RKO (cell line): ENCODE measurements at places on chromosomes 3 and 15.

GRCh38 chr3:111884411-111885018 lies 25.4 kb downstream of the PHLDB2 start:
- no peak for DNase-seq

- peak; percentile 9 for DNase-seq
Measured at GRCh38 chr3:159532577-159532976, 456.1 kb upstream of the IL12A start.

- DNase-seq = no peak
Measured at GRCh38 chr15:101530224-101530958, 40.9 kb upstream of the PCSK6 start.

DNA sequence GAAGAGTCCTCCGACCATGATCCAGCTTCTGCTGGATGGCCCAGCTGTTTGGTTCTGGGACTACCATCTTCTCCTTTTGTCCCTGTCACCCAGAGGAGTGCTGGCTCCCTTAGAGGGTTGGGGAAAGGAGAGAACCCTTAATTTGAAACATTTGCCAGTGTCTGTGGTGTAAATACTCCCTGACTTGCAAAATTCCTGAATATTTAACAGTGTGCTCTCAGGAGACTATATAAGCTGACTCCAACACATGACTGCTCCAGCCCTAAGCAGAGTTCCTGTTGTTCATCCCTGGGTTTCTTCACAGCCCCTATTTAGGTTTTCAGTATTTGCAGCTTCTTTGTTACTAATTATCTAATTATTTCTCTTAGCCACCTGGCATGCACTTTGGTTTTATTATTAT lies 133.1 kb downstream of the CPNE4 start:
- DNase-seq = no peak

- DNase-seq = no peak
Measured at GRCh38 chr3:13580256-13581023, 31.5 kb downstream of the FBLN2 start.

DNA sequence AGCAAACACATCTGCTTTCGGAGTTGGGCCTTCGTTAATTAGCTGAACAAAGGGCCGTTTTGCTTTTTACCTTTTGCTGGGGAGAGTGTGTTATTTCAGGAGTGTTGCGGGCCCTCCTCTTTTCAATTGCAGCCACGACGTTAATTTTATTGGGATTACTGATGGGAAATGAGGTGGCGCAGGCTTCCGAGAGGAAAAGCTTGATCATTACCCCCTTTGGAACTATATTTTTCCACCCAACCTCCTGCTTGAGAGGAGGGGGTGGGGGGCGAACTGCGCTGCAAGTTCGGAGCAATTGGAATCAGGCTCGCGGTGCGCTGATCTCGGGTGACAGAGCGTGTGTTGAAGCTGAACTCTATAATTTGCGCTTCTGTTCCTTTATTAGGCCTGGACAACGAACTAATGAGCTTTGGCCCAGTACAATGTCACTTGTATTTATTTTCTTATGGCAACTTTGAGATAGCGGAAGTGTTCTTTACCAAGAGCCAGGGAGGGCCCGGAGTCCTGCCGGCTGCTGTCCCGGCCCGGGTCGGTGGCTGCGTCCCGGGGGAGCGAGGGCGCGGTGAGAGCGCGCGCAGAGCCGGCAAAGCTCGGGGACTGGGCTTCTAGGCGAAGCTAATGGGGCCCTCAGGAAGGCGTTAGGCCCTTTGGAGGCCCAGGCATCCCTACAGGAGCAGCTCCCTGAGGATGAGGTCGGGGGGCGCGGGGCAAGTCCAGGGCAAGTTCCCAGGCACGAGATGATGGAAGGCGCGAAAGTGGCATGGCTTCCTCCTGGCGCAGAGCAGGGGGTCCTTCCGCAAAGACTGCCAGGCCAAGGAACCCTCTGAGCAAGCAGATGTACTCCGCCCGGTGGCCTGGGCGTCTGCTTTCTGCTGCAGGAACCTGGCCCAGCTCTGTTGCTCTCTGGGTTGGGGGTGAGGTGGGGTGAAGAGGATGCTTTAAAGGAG lies 12.9 kb downstream of the NR2F2 start:
- no peak for DNase-seq

GRCh38 chr3:112635674-112636073 lies 5.3 kb downstream of the CCDC80 start:
- no peak for DNase-seq

DNA sequence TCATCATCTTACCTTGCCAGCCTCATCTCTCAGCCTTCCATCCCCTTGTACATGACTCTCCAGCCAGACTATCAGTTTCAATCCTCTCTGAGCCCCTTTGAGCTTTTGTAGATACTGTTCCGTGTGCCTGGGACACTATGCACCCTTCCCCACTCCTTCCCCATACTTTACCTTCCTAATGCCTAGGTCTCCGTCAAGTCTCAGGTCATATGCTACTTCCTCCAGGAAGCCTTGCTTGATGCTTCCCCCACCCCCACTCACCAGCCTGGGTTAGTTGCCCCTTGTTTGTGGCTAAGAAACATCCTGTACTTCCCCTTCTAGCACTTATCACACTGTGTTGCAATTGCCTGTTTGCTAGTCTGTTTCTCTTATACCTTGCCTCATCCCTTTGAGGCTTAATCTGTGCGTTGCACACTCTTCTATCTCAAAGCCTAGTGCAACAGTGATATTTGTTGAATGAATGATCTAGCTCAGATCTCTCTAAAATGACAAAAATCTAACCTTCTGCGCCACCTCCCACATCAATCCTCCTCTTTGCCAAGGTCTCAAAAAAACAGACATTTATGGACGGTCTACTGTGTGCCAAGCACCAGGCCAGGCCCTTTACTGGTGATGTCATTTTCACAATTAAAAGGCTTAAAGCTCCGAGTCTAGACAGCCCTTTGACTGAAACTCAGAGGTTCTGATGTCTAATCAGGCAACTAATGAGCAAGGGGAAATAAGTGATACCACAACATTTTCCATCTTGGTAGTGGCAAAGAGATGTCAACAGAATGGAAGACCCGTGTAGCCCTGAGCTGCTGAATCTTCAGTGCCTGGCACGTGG lies 6.5 kb upstream of the USP3 start:
- DNase-seq = no peak

GRCh38 chr15:92803852-92804609 lies 96.1 kb upstream of the CHD2 start:
- peak; percentile 94 for DNase-seq

DNA sequence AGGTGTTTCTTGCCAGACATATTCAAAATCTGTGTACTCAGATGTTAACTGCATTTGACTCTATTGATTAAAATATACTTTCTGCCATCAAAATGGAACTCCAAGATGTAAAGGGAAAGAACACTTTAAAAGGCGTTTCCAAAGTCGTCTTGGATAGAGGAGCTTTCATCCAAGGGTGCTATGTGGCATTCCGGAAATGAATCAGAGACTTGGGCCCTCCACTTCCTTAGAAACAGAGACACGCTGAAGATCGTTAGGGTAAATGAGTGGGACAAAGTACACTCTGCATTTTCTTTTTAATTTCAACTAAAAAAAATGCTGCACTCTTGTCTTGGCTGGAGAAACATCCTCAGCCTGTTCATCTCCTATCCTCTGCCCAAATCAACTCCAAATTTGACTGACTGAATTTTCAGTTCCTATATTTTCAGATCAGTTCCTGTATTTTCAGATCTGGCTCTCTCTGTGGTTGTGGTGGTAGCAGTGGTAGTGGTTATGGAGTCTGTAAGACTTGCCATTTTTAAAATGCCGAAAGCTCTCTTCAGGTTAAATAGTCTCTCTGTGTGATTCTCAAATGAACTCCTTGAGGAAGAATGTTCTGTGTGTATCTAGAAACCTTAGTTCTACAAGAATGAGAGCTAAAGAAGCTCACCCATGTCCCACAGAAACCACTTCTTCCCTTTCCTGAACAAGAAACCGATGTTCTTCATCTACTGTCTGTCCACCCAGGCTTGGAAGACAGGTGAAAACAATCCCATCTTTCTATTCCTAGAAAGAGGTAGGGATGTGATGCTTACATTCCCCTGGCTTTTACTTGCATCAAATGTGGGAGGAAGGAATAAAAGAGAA lies 156.8 kb upstream of the ICE2 start:
- DNase-seq = peak; percentile 23

DNA sequence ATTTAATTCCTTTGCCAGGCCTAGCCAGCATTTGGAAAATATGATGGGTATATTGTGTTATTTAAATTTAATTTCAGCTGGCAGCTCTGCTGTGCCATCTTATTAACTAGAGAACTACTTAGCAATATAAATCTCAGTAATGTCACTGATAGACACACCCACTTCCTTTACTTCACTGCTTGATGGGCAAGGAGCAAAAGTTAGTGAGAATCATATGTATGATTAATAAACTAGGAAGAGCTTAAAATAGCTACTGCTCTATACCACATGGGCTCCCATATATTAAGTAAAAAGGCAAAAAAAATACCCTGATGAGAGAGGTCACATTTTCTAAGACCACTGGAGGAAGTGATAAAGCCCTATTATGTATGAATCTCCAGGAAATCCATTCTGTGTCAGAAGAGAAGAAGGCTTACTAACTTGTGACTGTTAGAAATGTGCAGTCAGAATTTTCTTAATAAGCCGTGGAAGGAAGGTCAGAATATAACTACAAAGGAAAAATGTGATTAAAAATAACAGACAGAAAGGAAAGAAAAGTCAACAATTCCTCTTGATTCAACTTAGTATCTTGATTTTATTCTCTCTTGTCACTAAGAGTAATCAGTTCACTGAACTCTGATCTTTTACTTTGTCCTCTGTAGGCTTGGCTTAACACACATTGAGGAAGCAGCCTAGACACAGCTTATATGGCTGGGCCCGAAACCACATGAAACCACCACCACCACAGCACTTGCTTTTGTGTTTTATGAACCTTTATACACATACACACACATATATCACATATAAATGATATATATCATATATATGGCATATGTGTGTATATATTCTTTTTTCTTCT lies 1233.9 kb upstream of the ALCAM start:
- DNase-seq = peak; percentile 46

GRCh38 chr3:195352895-195353488 lies 82.0 kb upstream of the XXYLT1 start:
- DNase-seq = peak; percentile 59

GRCh38 chr15:82950746-82951370 lies 1.7 kb downstream of the HOMER2 start:
- DNase-seq = no peak

- no peak for DNase-seq
Measured at GRCh38 chr3:182046166-182046764, 334.5 kb downstream of the SOX2 start.

GRCh38 chr3:114809668-114810413 lies 337.2 kb downstream of the ZBTB20 start:
- no peak for DNase-seq

DNA sequence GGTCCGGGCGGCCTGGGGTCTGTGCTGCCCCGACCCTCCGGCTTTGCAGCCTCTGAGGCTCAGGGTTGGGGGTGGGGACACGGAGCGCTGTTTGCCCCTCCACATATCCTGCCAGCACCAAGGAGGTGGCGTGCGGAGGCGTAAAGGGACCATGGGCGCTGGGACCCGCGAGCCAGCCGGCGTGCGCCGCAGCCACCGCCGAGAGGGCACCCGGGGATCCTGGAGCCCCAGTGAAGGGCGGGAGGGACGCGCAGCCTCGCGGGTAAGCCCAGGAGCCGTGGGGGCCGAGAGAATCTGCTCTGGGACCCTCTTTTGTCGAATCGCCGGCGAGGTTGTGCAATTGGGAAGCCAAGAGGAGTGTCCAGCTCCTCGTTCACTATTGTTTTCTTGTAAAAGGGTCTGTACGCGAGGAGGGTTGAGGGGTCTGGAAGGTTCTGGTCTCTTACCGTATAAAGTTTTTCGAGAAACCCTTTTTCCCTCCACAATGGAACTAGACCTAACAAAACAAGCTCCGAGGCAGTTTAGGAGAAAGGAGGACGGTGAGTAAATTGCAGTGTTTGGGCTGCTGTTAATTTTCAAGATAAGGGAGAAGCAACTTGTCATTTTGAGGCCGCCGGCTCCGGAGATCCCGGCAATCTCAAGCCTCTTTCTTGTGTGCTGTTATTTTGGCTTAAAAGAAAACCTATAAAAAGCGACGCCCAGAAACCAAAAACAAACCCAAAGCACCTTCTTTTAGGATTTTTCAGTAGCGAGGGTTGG lies 29.9 kb upstream of the ST3GAL6 start:
- DNase-seq = no peak

GRCh38 chr3:113625834-113626233 lies 70.6 kb downstream of the USF3 start:
- DNase-seq = no peak

- DNase-seq = no peak
Measured at GRCh38 chr15:70493787-70494516, 269.4 kb downstream of the UACA start.

DNA sequence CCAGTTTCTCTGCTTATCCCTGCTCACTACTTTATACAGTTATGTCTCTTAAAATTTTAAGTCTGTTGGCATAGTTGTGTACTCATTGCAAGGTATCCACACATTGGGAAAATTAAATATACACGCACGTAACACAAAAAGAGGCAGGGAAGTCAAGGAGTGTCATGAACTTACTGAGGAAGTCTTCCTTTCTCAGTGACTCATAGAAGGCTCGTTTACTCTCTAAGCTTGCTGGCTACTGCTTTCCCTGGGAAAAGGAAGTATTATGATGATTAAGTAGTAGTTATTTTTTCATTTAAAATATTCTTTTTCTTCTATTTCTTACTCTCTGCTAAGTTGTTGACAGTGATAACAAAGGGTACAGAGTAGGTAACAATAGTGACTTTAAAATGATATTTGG lies 287.3 kb downstream of the UBE2E2 start:
- DNase-seq = no peak

DNA sequence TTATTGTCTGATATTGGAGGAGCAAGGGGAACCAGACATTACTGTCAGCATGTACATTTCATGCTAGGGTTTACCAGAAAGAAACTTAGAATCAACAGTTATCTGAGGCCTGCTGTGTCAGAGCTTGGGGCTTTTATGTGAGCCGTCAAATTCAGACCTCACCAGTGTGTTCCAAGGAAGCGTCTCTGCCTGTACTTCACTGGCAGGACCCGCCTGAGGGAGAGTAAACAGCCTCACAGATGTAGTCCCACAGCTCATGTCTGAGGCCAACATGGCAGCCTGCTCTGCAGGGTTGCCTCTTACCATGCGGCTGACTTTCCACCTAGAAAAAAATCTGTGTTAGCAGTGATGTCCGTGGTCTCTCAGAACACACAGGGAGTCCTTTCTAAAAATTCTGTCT lies 74.3 kb downstream of the GHSR start:
- no peak for DNase-seq

GRCh38 chr15:57827021-57827420 lies 120.5 kb downstream of the POLR2M start:
- DNase-seq = no peak

GRCh38 chr3:72660270-72661114 lies 187.8 kb downstream of the SHQ1 start:
- no peak for DNase-seq

- DNase-seq = no peak
Measured at GRCh38 chr3:123444023-123444422, 4.9 kb downstream of the ADCY5 start.
